Keratinocyte (primary cell): ENCODE measurements at places on chromosomes 16 and 17.
A peak's percentile ranks its signal among the peaks of the same experiment; 100 is the strongest.

DNA sequence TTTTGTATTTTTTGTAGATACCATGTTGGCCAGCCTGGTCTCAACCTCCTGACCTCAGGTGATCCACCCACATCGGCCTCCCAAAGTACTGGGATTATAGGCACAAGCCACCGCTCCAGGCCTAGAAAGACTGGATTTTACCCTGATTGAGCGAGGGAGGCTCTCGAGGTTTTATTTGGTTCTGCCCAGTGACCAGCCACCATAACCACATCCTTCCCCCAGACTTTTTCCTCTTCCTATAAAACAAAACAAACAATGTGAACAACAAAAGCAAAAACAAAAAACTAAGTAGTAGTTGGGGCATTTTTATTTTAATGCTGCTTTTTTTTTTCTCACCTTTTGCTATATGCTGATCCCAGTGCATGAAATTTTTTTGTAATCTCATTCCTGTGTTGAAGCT, 509.6 kb downstream of the MAF start:
- no peak for DNase-seq

DNA sequence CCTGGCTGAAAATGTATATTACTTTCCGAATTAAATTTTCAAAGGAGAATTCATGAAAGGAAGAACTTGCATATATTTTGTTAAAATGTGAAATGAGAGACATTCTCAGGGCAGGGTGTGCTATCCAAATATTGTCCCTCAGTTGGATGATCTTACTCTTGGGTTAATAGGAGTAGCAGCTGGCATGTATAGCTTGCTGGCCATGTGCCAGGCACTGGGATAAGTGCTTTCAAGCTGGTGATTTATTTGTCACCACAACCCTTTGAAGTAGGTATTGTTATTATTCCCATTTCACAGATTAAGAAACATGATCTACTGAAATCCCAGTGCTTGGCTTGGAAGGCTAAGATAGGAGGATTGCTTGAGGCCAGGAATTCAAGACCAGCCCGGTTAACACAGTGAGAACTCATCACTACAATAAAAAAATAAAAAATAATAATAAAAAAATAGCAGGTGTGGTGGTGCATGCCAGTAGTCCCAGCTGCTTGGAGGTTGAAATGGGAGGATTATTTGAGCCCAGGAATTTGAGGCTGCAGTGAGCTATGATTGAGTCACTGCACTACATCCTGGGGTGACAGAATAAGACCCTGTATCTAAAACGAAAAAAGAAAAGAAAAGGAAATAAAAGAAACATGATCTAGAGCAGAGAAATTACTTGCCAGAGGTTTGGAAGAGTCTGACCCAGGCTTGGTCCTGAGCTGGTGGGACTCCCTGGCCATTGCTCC, 11.6 kb upstream of the MPHOSPH6 start:
- no peak for DNase-seq

DNA sequence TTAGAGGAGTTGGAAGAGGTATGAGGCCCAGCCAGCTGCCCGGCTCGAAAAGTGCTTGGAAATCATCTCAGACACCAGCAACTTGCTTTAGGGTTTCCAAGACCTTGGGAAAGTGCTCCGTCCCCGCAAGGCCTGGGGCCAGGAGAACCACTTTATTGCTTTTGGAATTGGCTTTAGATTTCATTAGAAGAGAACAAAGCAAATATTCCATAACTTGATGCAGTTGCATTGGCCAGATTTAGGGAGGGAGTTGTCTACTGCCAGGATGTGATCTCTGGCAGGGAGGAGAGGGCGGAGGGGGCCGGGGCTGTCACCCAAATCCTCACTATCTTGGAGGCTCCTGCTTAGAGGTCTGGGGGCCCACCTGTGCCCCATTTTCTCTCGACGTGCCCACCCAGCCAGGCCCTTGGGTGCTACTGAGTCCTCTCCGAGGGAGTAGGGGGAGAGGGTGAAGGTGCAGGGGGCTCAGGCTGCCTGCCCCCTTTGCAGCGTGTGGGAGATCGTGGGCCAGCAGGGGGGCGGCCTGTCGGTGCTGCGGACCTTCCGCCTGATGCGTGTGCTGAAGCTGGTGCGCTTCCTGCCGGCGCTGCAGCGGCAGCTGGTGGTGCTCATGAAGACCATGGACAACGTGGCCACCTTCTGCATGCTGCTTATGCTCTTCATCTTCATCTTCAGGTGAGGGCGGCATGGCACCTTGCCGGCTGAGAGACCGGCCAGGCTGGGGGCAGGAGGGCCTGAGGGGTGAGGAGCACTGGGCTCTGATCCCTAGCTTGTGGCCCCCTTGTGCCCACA, 30.6 kb downstream of the CACNA1G start:
- DNase-seq, result no peak

DNA sequence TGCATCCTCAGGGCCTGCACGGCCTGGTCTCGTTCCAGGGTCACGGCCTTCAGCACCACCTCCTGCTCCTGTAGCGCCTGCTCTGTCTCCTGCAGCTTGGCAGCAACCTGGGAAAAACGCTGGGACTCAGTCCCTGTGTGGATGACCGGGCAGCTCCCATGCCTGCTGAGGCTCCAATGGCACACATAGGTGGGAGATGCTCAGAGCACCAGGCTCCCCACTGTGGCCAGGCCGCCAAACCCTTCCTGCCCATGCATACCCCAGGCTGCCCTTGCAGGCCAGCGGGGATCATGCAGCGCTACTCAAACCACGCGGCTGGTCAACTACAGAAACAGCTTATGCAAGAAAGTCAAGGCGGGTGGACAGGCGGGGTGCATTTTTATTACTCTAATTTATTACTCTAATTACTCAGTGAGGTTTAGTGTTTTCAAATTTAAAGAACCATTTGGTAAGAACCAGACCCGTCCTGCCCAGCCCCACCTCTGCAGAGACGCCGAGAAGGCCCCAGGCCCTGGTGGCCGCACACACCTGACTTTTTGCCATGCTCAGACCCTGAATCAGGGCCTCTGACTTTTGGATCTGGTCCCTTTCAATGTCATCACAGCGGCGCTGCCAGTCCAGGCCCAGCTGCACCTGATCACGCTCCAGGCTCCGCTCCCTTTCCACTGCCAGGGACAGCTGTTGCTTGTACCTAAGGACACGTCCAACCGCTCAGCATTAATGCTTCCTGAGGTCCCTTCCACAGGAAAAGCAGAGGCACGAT, 34.0 kb downstream of the CCDC57 start:
- DNase-seq, result no peak

GRCh38 chr17:28544402-28545140, 7.9 kb downstream of the UNC119 start:
- no peak for DNase-seq

DNA sequence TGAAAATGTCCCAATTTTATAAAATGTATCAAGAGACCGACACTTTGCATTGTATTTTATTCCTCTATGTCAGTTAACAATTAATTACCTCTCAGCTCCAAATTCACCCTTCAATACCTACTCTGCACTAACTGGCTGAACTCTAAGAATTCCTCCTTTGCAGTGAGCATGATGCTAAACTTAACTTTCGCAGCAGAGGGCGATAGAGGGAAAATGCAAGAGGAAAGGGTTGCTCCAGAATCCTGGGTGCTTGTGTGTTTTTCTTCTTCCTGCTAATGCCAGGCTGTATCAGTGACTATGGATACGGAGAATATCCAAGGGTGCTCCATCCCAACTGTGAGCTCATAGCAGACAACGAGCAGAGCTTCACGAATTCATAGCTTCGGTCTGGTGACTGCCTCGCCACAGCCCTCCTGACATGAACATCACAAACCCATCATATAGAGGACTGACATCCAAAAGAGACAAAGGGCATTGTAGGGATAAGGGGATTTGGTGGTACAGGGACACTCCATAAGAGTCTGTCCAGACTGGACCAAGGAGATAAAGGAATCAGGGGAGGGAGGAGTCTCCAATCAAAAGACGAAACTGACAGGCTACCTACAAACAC, 172.9 kb downstream of the STX8 start:
- no peak for DNase-seq

GRCh38 chr17:57535249-57535966, 209.7 kb downstream of the CCDC182 start:
- DNase-seq, result no peak

DNA sequence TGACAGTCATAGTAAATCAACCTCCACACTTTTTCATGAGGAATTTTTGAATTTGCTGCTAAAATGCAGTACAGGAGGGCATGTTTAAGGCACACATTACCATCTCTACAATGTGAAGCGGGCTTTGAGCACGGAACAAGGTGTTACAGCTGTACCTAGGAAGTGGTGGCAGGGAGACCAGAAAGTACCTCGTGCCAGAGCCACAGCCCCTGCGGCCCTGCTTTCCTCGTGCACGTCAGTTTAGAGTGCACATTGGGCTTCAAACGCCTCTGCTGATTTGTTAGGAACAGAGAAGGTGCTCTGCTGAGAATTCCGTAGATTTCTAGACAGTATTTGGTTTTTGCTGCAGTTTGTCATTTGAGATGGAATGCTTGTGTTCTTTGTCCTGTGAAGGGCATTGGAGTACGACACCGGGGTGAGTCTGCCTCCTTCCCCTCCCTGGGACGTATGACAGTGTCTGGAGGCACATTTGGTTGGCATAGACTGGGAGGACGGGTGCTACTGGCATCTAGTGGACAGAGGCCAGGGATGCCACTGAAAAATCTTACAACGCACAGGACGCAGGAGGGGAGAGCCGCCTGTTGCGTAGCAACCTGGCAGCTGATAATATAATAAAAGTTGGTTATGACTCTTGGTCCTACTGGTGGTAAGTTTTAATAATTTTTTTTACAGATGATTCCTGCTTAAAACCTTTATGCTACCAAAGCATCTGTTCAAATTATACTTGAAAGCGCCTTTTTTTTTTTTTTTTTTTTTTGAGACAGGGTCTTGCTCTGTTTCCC, 9.1 kb downstream of the FOXK2 start:
- DNase-seq, result peak; percentile 80

GRCh38 chr16:78745108-78746019, 645.9 kb downstream of the WWOX start:
- DNase-seq, result no peak

- no peak for DNase-seq
Measured at GRCh38 chr16:50635505-50636392, 45.4 kb downstream of the SNX20 start.

DNA sequence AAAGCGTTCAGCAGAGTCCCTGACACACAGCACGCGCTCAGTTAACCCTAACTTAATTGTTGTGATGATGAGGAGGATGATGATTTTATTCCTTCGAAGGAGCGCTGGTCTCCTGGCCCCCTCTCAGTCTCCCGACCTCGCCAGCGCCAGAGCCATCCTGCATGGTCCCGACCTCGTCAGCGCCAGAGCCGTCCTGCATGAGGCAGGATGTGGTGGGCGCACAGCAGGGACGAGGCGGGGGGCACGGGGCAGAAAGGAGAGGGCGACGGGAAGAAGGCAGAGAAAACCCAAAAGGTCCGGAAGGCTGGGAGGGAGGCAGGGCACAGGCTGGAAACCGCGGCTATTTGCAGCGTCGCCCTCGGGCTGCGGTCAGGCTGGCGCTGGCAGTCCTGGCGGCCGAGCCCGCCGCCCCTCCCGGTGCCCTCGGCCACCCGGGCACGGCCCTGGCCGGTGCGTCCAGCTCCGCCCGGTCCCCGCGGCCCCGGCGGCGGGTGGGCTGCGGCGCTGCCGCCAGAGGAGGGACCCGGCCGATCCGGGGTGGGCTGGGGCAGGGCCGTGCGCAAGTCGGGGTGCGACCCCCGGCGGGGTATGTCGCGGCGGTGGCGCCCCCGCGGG, 3.0 kb upstream of the TAC4 start:
- DNase-seq, result no peak

GRCh38 chr16:76729525-76729924, 452.3 kb downstream of the CNTNAP4 start:
- no peak for DNase-seq
